Esophagus squamous epithelium (tissue), 5 donors: ENCODE measurements at places on chromosomes 6 and 20. TPM values are rescaled to one million over a fixed set of nuclear protein-coding genes. Genes with fewer than 3 reads are reported as not detected.

PSORS1C2 gene
- 0.91 TPM for total RNA-seq

DNA sequence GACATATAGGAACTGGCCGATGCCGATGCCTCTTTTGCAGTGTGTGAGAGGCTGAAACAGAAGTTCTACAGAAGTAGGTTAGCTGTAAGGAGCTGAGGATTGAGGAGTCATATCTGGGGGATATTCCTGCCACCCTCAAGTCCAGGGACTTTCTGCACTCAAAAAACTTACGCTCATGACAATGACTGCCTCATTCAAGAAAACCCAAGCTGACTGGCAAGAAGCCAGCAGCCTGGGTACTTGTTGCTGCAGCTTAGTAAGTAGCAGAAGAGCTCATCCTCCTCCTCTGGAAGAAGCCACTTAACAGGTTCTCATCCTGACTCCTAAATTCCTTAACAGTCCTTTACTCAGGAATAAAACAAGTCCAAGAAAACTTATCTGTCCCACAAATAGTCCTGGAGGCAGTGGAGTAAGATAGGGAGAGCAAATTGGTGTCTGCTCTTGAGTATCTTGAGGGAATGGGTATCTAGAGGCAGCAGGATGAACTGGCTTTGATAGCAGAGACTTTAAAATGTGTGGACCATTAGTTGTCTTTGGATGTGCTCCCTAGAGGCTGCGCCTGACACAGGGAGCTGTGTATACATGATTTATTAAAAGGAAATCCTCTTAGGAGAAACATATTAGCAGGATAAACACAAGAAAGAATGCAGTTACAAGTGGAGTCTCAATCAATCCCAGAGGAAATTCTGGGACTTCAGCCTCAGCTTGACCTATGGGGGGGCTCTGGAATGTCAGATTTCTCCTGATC is 7.4 kb downstream of the CALHM5 start:
- H3K4me1 ChIP-seq: no peaks in the 10 kb centered on the region
- H3K27me3 ChIP-seq: no peaks in the 10 kb centered on the region
- H3K27ac ChIP-seq: no peak overlapping the region
- DNase-seq: no peak
- no peaks in the 10 kb centered on the region for H3K36me3 ChIP-seq

- no peak overlapping the region for H3K4me3 ChIP-seq
- H3K4me1 ChIP-seq: no peaks in the 10 kb centered on the region
- no peaks in the 10 kb centered on the region for H3K36me3 ChIP-seq
- H3K27ac ChIP-seq: no peak overlapping the region
- no peaks in the 10 kb centered on the region for H3K27me3 ChIP-seq
- DNase-seq: no peak
These were observed 7.4 kb upstream of the SLC23A2 start for GRCh38 chr20:5008759-5009158.

UNC5CL gene
- 0.48 TPM for total RNA-seq

DNA sequence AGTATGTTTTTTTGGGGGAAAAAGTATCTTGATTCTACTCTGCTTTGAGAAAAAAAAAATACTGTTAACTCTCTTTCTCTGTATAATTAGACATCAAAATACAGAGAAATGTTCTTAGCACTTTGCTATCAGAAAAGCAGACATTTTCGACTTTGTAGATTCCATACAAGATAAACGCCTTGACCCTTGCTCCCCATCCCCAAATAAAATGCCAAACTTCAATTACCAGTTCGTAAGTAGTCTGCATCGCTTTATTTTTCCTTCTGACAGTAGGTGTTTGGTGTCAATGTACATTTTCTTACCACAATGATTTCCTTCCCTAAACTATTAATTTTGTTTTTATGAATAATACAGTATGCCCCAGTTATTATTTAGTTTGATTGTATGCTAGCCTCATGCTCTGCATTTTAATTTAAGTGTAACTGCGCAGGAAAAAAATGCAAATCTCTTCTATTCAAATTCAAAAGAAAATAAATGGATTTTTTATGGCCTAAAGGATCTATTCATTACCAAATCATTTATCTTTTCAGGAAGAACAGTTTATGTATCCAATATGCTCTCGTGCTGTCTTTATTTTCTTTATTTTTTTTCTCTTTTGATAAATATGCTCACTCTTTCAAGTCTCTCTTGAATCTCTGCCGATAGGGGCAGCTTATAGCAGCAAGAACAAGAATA is 84.8 kb upstream of the ZNF217 start:
- H3K27me3 ChIP-seq: no peaks in the 10 kb centered on the region
- H3K4me3 ChIP-seq: no peak overlapping the region
- H3K4me1 ChIP-seq: peaks cover 7% of the 10 kb centered on the region
- DNase-seq: no peak
- no peak overlapping the region for H3K27ac ChIP-seq
- H3K36me3 ChIP-seq: no peaks in the 10 kb centered on the region

- no peaks in the 10 kb centered on the region for H3K36me3 ChIP-seq
- H3K4me3 ChIP-seq: no peak overlapping the region
- no peak for DNase-seq
- no peak overlapping the region for H3K27ac ChIP-seq
- H3K4me1 ChIP-seq: peaks cover 4% of the 10 kb centered on the region
These were observed 61.6 kb upstream of the MAFB start for GRCh38 chr20:40750541-40751035.

DNA sequence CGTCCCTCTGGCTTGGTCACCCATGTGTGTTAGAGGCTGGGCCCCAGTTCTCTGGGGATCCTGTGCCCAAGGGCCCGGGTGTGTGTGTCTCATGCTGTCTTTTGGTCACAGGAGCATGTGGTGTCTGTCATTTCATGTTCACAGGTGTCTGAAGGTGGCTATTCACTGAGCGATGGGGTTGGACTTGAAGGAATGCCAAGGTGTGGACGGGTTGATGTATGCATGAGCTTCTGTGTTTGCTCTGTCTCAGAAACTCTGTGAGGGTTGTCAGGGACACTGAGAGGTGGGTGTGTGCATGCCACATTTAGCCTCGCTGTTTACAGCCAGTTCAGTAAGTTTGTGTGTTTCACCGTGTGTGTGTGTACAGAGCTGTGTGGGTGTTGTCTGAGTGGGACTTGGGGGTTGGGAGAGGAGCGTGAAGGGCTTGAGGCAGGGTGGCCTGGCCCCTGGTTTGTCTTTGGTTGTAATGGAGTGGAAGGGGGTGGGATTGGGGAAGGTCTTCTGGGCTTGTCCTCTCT is 1.2 kb downstream of the DDR1 start:
- peak overlapping the region; percentile 89 for H3K4me3 ChIP-seq
- H3K4me1 ChIP-seq: peaks cover 29% of the 10 kb centered on the region
- H3K36me3 ChIP-seq: no peaks in the 10 kb centered on the region
- H3K27me3 ChIP-seq: no peaks in the 10 kb centered on the region
- peak overlapping the region; percentile 97 for H3K27ac ChIP-seq

DNA sequence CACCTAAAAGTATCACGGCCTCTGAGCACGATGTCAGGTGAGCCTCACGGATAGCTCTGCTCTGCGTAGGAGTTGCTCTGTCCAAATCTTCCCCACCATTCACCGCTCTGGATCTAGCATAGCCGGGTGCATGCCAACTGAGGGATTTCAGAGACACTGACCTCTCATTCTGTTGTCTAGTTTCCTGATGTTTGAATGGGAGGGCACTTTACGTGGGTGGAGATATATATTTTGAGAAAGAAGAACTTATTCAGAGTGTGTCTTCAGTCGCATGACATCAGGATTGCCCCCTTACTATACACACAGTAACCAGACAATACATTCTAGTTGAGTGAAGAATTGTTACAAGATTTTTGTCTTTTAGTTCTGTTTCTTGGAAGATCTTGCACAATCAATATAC is 96.5 kb upstream of the CITED2 start:
- H3K36me3 ChIP-seq: no peaks in the 10 kb centered on the region
- H3K4me1 ChIP-seq: peaks cover 5% of the 10 kb centered on the region
- no peaks in the 10 kb centered on the region for H3K27me3 ChIP-seq
- H3K27ac ChIP-seq: no peak overlapping the region
- H3K4me3 ChIP-seq: no peak overlapping the region
- DNase-seq: no peak

DNA sequence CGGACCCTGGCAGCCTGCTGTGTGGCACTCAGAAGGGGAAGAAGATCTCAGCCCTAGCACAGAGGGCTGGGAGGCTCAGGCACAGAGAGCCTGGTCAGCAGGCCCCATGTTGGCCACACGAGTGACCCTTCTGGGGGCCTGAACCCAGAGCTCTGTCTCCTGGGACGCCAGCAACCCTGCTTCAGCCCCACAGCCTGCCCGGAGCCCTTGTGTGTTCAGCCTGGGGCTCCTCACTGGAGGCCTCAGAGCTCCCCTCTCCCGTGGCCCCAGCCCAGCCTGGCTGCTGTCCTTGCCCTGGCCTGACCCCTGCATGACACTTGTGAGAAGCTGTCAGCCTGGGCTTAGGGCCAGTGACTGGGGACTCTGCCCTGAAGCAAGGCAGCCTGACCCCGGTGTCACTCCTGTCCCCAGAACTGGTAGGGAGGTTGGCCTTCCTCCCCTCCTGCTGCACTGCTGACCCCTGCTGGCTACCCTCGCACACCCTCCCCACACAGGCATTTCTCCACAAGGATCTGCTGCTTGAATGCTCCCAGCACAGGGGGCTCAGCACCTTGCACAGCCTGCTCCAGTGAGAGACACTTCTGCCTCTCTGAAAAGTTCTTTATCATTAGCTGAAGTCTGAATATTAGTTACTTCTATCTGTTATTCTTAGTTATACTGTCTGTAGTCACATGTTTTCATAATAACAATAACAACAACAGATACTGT is 15.4 kb upstream of the IP6K3 start:
- H3K36me3 ChIP-seq: no peaks in the 10 kb centered on the region
- no peaks in the 10 kb centered on the region for H3K4me1 ChIP-seq
- H3K27ac ChIP-seq: peak overlapping the region; percentile 0
- H3K4me3 ChIP-seq: no peak overlapping the region
- DNase-seq: no peak
- no peaks in the 10 kb centered on the region for H3K27me3 ChIP-seq

WFDC2 gene
- 37.7 TPM for total RNA-seq

DSP gene
- 1,491 TPM for total RNA-seq

TIAM2 gene
- 2.3 TPM for total RNA-seq

- no peaks in the 10 kb centered on the region for H3K36me3 ChIP-seq
- no peak overlapping the region for H3K4me3 ChIP-seq
- H3K4me1 ChIP-seq: peaks cover 14% of the 10 kb centered on the region
- no peak for DNase-seq
- H3K27ac ChIP-seq: peak overlapping the region; percentile 91
These were observed 103.3 kb downstream of the FIG4 start for GRCh38 chr6:109794201-109794923.
